T-helper 1 cell (primary cell): ENCODE measurements at places on chromosomes 16 and 17.

- DNase-seq: no peak
Observed at GRCh38 chr17:78442648-78443218, 64.3 kb downstream of the PGS1 start.

DNA sequence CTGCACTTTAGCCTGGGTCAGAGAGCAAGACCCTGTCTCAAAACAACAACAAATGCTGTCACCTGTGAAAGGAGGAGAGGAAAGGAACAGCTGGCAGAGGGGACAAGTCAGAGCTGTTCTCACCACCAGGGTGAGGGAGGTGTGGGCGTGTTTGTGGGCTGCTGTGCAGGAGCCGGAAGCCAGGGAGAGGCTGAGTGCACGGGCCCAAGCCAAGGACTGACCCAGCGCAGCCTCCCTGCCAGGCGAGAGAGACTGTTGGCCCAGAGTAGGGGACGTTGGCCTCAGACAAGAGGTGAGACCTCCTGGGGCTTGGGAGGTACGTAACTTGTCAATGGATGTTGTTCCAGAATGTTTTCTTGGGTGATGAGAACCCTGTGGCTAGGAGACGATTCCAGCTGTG, 10.7 kb downstream of the SPNS2 start:
- DNase-seq: no peak

GRCh38 chr17:880443-881269, 98.5 kb downstream of the MRM3 start:
- no peak for DNase-seq

- DNase-seq: no peak
Observed at GRCh38 chr17:21460358-21460757, 84.2 kb downstream of the KCNJ12 start.

GRCh38 chr16:56352351-56353053, 72.8 kb downstream of the AMFR start:
- peak; percentile 6 for DNase-seq

GRCh38 chr16:17552351-17552750, 81.6 kb upstream of the XYLT1 start:
- no peak for DNase-seq

DNA sequence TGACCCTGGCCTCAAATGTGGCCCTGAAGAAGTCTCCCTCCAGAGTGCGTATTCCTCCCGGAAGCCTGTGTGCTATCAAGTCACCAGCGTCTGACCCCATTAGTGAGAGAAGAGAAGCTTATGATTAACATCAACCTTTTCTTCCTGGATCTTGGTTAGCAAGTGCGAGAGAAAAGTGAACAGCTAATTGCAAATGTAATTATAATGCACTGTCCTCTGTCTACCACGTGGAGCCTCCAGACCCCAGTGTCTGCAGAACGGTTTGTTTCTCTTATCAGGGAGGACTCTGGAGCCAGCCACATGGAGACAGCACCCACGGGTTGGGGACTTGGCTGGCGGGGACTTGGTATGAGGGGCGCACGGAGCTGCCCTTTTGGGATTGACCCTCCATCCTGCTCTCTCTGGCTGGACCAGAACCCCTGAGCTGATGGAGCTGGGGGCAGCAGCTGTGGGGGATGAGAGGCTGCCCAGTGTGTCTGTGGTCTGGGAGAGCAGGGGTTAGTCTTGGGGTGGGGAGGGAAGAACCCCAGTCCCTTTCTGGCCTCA, 5.7 kb upstream of the TAC4 start:
- DNase-seq: no peak

DNA sequence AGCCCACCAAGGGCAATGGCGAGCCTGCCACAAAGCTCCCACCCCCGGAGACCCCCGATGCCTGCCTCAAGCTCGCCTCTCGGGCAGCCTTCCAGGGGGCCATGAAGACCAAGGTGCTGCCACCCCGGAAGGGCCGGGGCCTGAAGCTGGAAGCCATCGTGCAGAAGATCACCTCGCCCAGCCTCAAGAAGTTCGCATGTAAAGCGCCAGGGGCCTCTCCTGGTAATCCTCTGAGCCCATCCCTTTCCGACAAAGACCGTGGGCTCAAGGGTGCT, 40.1 kb downstream of the SREBF1 start:
- DNase-seq: no peak

GRCh38 chr17:73399056-73399455, 87.3 kb upstream of the CDC42EP4 start:
- no peak for DNase-seq

DNA sequence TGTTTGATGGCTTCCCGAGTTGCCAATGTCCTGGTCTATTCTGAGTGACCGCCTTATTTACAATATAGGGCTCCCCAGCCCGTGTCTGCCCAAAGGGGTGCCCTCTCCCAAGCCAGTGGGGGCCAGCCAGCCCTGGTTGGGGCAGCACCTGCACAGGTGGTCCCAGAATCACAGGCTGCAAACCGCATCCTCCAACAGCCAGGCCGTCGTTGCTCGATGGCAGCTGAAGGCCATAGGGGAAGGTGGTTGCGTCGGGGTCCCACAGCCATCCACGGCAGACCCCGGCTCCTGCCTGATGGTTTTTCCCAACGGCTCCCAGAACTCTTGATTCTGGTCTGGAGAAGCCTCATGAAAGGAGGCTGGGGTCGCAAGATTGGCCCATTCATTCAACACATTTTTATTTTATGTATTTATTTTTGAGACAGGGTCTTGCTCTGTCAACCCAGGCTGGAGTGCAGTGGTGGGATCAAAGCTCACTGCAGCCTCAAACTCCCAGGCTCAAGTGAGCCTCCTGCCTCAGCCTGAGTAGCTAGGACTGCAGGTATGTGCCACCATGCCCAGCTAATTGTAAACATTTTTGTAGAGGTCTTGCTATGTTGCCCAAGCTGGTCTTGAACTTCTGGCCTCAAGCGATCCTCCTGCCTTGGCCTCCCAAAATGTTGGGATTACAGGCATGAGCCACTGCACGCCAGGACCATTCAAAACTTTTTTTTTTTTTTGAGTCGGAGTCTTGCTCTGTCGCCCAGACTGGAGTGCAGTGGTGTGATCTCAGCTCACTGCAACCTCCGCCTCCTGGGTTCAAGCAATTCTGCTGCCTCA, 79.0 kb upstream of the TOB1 start:
- no peak for DNase-seq

- no peak for DNase-seq
Observed at GRCh38 chr17:8606401-8606800, 24.1 kb downstream of the MYH10 start.
